ENCODE measurements at places on chromosomes 12 and 14. TPM values are rescaled to one million over a fixed set of nuclear protein-coding genes. Genes with fewer than 3 reads are reported as not detected.

Gene ASPG
- 42.4 TPM for total RNA-seq

Gene ADGRD1
- total RNA-seq = 7.1 TPM

Gene PTPRQ
- total RNA-seq = 0.05 TPM

Gene GCN1
- total RNA-seq = 38.0 TPM

Gene UNC119B
- total RNA-seq = 24.8 TPM

Measured in liver (tissue), 10 donors.